ENCODE measurements at places on chromosomes 1 and 21.

- no peak for DNase-seq
These were observed 113.0 kb upstream of the TMPRSS2 start for GRCh38 chr21:41620982-41621381.

- DNase-seq = no peak
These were observed 4.2 kb downstream of the HLCS start for GRCh38 chr21:36962098-36962780.

GRCh38 chr1:91171898-91172297 is 150.1 kb upstream of the ZNF644 start:
- DNase-seq = no peak

DNA sequence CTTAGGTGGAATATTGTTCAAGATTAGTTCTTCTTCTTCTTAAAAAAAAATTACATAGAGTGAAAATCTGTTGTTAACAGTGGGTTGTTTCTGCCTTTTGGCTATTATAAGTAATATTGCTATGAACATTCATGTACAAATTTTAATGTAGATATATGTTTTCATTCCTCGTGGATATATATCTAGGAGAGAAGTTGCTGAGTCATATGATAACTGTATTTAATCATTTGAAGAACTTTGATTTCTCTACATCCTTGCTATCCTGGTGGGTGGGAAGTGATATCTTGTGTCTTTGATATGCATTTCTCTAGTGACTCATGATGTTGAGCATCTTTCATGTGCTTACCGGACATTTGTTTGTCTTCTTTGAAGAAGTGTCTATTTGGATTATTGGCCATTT is 29.9 kb downstream of the MAST2 start:
- DNase-seq = no peak

DNA sequence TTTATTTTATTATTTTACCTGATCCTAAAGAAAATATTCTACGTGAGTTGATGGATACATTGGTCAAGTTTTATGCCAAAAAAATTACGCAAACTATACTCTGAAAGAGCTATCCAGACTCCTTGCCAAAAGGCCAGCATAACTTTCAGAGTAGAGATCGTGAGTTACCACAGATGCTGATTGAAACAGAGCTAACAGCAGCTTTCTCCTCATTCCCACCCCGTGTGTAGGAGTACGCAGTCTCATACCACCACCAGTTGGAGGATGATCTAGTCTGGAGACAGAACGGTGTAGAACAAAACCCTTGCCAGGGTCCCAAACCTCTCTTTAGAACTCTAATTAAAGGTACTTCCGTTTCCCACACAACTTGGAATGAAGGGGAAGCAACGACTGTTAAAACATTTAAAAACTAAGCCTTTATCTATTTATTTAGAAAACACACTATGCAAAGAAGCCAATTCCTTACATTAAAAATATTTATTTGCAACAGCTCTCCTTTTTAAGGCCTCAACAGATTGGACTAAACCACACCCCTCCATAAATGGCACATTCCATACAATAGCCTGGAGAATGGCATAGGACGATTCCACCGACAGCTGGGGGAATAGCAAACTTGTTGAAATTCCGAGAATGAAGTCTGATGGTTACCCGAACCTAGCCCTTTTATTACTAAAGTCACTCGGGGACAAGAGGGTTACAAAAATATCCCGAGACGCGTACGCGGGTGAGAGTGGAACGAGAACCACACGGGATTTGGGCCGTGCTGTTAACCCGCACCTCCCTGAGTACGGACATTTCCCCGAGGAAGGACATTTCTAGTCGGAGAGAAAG is 1.4 kb downstream of the NUCKS1 start:
- no peak for DNase-seq

DNA sequence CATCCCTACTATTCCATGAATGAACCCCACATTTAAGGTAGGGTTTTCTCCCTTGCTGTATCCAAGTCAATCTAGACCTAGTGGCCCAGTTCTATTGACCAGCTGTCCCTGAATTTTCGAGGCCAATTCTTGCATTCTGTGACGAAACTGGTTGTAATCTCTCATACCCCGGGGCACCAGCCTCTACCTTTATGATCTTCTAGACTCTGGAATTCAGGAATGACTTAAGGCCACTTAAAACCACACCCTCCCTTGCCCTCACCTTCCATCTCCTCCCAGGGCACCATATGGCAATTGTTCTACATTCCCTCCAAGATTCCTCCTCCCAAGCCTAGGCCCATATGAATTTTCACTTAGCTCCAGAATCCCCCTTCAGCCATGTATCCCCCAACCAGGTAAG is 48.9 kb downstream of the RHOU start:
- DNase-seq = no peak
